Cortex of kidney (tissue), 1 donor: ENCODE measurements at places on chromosomes 3 and 15.

GRCh38 chr3:37858742-37859141 lies 2.9 kb upstream of the CTDSPL start:
- no peak for DNase-seq

- no peak for DNase-seq
These were observed 208.4 kb upstream of the TRIM42 start for GRCh38 chr3:140469491-140469890.

DNA sequence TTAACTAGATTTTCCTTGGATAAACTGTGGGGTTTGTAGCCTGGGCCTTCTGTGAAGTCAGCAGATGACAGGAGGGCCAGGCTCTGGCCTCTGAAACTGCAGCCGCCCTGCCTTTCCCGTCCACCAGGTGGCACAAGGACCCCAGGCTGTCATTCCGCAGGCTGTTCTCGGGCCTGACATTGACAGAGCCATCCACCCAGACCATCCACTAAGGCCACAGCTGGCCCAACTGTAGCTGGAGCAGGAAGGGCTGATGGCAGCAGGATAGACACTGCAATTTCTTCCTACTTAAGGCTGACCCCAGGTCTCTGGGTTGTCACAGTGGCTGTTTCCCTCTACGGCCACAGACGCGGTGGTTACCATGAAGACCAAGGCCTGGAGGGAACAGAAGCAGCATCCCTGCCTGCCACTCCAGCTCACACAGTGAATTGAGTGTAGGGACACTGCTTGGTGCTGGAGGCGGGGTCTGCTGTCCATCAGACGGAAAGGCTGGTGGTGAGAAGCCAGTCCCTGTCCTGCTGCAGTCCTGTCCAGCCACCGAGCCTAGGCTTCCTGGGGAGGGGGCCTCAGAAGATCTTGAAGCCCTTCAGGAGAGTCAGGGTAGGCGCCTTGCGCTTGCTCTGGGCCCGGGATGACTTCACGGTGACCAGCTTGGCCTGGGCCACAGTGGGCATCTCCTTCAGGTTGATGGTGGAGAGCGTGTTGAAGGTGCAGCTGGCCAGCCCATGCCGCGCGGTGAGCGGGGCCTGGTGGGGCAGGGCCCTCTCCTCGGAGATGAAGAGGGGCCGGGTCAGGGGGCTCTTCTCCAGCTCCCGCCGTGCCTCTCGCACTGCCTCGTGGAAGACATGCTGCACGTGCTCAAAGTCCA lies 9.4 kb downstream of the SLC51B start:
- no peak for DNase-seq

DNA sequence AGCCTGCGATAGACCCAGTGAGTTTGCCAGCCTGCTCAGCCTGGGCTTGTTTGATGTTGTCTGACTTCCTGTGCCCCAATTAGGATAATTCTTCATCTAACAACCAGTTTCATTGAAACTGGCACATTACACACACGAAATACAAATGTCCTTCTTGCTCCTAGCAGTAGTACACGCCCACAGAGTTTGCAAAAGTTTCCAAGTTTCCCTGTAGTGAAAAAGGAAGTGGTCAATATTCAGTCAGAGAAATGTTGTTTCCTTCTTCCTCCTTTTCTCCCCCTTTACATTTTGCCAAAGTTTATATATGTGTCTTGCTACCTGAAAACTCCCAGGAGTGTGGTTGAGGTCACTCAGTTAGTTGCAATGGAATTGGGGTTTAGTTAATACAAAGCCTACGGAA lies 58.4 kb upstream of the LRTM1 start:
- DNase-seq: no peak

- no peak for DNase-seq
These were observed 78.2 kb downstream of the FAIM start for GRCh38 chr3:138686771-138687221.

GRCh38 chr3:134665243-134665642 lies 14.4 kb upstream of the KY start:
- no peak for DNase-seq

GRCh38 chr15:59360896-59361295 lies 11.8 kb downstream of the MYO1E start:
- DNase-seq: no peak

DNA sequence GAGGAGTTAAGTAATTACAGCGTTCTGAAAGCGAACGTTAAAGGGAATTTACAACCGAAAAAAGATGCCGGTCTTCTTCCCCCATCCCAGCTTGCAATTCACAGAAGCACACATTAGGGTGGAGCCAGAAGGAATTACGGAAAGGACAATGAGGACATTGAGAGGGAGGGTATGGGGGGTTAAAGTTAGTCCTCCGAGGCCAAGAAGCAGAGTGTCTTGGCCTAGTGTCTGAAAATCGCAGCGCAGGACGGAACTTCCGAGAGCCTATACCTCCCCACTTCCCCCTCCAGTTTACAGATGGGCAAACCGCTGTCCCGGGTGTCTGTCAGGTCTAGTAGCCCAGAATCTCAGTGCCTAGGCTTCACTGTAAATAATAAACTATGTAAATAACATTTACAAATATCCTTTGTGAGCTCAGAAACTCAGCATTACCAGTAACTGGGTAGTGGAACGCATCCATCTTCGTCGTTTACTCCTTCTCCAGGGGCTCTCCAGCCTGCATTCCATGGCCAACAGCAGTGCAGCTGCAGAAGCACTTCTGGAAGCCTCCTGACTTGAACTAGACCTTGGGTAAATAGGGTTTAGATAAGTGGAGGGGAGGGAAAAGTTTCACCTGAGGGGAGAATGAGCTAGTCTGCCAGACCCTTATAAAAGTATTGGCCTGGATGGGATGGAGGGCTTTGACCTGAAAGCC lies 922 bp downstream of the ADPRH start:
- DNase-seq: no peak

DNA sequence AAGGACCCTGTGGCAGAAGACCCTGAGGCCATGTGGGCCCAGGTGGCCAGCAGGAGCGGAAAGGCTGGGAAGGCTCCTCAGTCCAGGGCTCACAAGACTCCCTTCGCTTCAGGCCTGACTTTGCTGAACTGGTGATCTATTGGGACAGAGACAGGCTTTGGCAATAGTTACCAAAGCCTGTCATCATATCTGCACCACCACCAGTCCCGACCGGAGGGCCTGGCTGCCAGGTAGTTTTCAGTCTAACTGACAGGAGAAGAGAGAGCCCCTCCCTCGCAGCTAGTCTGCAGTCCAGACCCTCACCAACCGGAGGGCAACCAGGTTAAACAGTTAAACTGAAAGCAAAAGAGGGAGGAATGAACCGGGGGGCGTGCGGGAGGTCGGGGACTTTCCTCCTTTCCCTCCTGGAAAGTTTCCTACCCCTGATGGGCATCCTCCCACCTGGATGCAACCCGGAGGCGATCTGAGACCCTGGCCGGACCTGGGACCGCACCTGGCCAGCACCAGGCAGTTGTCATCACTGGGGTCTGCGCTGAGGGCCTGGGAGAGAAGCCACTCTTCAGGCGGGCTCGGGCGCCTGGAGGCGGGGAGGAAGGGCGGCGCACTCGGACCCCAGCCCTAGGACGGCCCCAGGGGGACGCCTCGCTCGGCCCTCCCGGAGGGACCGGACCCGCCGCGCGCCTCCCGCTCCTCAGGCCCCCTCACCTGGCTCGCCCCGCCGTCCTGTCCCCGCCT lies 435 bp downstream of the RAB27A start:
- no peak for DNase-seq

DNA sequence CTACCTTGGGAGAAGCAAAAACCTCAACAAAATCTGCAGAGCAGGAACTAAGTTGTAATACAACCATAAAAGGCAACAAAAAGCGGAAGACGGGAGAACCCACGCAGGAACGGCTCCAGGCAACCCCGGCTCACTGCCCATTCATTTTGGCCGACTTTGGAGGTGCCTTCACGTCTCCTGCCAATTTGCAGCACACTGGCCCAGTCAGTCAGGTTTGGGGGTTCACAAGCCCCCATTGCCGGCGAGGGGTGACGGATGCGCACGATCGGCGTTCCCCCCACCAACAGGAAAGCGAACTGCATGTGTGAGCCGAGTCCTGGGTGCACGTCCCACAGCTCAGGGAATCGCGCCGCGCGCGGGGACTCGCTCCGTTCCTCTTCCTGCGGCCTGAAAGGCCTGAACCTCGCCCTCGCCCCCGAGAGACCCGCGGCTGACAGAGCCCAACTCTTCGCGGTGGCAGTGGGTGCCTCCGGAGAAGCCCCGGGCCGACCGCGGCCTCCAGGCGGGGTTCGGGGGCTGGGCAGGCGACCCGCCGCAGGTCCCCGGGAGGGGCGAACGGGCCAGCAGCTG lies 463 bp downstream of the TERC start:
- DNase-seq: no peak

DNA sequence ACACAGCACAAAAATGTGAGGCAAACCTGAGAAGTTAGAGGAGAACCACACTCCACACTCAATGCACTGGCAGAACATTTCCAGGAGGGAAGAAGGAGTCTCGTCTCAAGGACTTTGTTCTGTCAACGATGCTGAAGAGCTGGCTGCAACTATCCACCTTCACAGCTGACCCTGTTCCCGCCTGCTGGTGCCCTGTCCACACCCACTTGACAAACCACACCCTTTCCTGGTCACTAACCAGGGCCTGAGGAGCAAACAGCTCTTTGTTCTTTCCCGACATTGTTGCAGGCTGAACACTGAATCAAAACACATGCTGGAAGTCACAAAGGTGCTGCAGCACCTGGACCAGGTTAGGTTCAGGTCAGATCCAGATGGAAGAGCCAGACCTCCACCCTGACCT lies 92.6 kb upstream of the ARRDC4 start:
- no peak for DNase-seq

GRCh38 chr3:152472672-152472954 lies 203.9 kb downstream of the MBNL1 start:
- no peak for DNase-seq

DNA sequence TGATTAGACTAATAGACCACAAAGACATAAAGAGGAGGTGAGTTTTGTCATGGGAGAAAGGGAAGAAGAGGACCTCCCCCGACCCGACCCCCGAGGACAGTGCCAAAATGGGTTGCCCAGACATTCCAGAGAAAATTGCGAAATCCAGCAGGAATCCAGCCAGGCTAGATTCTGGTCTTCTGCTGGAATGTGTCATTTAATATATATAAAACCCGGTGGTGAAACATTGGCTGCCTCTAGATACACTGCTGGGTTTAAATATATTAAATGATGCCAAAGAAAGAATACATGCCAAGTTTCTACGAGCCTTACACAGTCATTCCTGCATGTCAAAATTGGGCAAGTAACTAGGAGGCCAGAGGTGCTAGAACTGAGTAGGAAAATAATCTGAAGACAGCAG lies 45.3 kb upstream of the SPESP1 start:
- no peak for DNase-seq

DNA sequence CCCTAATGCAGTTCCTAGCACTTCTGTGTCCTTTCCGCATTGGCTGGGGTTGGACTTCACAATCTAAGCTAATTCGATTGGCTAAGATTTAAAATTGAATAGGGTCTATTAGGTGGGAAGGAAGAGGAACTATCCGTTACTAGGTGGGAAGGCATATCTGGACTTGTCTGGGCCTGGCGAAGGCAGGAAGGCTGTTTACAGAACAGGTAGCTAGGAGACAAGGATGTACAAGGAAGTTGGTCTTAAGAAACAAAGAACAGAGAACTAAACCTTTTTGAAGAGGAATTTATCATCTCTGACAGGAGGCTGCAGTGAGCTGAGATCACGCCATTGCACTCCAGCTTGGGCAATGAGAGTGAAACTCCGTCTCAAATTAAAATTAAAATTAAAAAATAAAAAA lies 17.3 kb upstream of the ATG7 start:
- no peak for DNase-seq

- DNase-seq: no peak
These were observed 475 bp downstream of the EIF4E3 start for GRCh38 chr3:71724584-71725270.
